Stimulated activated CD4-positive, alpha-beta T cell treated with anti-CD3 and anti-CD28 coated beads, Interleukin-12 subunit alpha, Interleukin-12 subunit beta, amount 100 ng/mL, for 24 hours (primary cell): ENCODE measurements at places on chromosomes 6 and 20.

DNA sequence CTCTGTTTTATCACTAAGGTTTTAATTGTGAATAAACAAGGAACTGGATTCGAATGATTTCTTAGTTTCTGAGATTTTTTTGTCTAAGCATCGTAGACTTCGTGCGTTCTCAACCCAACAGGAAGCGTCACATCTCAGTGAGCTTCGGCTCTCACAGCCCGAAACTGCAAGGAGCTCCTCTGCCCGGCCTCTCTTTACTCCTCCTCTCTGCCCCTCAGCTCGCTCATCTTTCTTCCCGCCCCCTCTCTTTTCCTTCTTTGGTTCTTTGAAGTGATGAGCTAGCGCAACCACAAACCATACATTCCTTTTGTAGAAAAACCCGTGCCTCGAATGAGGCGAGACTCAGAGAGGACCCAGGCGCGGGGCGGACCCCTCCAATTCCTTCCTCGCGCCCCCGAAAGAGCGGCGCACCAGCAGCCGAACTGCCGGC is 480 bp upstream of the NT5E start:
- no peak for DNase-seq

- DNase-seq, result no peak
Measured at GRCh38 chr6:22027040-22027725, 269.7 kb downstream of the PRL start.

- DNase-seq, result no peak
Measured at GRCh38 chr6:845566-845965, 152.6 kb upstream of the EXOC2 start.

- no peak for DNase-seq
Measured at GRCh38 chr6:170404697-170405096, 98.1 kb downstream of the FAM120B start.

GRCh38 chr20:46991880-46992639 is 97.4 kb downstream of the EYA2 start:
- no peak for DNase-seq

GRCh38 chr6:105192707-105193465 is 13.1 kb upstream of the POPDC3 start:
- no peak for DNase-seq

GRCh38 chr20:22626496-22626895 is 42.1 kb upstream of the FOXA2 start:
- no peak for DNase-seq

DNA sequence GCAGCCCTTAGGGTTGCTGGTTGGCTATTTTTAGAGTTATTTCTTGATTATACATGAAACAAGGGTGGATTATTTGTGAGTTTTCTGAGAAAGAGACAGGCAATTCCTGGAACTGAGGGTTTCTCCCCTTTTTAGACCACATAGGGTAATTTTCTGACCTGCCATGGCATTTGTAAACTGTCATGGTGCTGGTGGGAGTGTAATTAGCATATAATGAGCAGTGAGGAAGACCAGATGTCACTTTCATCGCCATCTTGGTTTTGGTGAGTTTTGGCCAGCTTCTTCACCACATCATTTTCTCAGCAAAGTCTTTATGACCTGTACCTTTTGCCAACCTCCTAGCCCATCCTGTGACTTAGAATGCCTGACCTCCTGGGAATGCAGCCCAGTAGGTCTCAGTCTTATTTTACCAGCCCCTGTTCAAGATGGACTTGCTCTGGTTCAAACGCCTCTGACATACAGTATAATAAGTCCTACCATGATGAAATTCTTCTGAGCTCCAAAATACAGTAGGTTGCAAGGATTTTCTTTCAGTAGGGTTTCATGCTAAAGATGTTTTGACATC is 117.1 kb downstream of the ISM1 start:
- DNase-seq, result no peak

- DNase-seq, result no peak
Measured at GRCh38 chr6:168712993-168713392, 272.0 kb downstream of the SMOC2 start.

DNA sequence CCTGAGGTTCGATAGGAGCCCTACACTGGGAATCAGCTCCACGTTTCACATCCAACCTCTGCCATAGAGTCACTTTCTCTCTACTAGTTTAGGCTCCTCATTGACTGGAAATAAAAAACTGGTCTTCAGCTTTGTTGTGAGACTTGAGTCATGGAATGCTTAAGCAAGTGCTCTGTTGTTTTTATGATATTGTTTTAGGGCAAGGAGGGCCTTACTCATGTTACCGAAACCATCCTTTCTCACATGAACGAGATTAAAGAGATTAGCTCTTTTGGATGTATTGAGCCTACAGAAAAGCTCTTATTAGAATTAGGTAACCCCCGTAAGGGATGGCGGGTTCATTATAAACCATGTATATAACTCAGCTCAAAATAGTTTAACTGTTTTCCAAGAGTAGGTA is 6.9 kb upstream of the MOCS1 start:
- no peak for DNase-seq

GRCh38 chr6:156279261-156279969 is 497.8 kb upstream of the ARID1B start:
- no peak for DNase-seq

DNA sequence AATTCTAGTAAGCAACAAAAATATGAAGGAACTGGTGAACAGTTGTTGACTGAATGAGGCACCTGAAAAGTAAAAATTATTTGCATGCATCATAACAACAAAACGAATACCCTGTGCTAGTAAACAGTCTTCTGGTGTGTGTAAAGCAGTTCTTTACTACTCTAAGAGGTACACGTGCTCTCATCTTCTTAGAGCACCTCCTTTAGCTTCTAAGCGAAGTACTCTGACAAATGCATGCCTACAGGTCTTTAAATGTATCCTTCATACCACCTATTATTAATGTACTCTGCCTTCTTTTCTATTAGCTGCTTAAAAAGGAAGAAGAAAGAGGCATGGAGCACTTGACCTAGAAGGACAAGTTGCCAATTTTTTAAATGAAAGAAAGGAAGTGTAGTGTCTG is 32.2 kb upstream of the MYB start:
- no peak for DNase-seq

- no peak for DNase-seq
Measured at GRCh38 chr6:100724696-100725095, 156.4 kb downstream of the ASCC3 start.

GRCh38 chr6:122726649-122727048 is 52.9 kb upstream of the FABP7 start:
- no peak for DNase-seq

- no peak for DNase-seq
Measured at GRCh38 chr6:148761527-148762011, 14.7 kb downstream of the UST start.

DNA sequence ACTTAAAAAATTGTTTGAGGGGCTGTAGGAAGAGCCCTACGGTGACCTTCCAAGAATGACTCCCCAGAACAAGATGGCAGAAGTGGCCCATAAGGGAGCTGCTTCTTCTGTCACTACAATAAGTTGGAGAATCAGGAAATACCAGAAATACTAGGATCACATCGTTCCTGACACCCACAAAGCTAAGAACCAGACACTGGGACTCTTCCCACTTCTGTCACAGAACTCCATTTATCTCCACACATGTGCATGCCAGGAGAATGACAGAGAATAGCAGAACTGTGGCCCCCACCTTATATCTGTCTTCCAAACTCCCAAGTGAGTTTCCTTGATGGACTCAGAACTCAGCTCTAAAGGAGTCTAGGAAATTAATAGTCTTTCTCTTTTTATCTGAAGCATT is 54.6 kb upstream of the UBR2 start:
- DNase-seq, result no peak

GRCh38 chr6:81787313-81788068 is 35.0 kb upstream of the TENT5A start:
- no peak for DNase-seq

- DNase-seq, result no peak
Measured at GRCh38 chr6:54071821-54072340, 39.4 kb upstream of the MLIP start.

DNA sequence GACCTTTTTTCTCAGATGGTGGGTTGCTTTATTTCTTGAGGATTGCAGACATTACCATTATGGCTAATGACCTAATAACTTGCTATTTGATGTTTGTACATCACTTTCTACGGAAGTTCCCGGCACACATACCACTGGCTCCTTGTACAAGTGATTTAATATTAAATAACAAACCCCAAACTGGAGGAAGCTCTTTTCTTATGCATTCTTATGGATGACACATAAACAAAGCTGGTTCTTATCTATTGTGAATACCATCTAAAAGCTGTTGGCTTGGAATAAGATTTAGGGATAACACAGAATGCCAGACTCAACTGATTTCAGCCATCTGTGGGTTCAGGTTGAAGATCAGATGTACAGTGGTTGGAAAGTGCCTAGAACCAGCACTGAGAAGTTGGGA is 272.6 kb downstream of the TSHZ2 start:
- DNase-seq, result no peak

- DNase-seq, result no peak
Measured at GRCh38 chr6:52251113-52251512, 6.8 kb upstream of the IL17F start.

DNA sequence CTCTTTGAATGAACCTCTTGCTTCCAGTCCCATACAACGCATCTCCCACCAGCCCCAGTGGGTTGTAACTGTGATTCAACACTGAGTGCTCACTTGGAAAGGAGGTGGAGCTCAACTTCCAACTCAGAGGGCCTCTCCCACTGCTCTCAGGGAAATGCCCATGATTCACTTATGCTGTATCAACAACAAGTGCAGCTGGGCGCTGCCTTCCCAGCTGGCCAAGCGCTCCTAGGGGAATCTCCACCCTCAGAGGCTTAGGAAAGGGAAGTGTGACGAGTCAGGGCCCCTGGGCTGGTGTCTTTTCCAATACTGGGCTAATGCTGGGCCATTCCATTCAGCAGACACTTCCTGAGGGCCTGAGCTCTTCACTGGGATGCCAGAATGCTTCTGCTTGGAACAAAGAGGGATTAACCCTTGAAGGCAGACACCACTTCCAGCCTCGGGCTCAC is 8.1 kb upstream of the OCSTAMP start:
- peak; percentile 24 for DNase-seq

DNA sequence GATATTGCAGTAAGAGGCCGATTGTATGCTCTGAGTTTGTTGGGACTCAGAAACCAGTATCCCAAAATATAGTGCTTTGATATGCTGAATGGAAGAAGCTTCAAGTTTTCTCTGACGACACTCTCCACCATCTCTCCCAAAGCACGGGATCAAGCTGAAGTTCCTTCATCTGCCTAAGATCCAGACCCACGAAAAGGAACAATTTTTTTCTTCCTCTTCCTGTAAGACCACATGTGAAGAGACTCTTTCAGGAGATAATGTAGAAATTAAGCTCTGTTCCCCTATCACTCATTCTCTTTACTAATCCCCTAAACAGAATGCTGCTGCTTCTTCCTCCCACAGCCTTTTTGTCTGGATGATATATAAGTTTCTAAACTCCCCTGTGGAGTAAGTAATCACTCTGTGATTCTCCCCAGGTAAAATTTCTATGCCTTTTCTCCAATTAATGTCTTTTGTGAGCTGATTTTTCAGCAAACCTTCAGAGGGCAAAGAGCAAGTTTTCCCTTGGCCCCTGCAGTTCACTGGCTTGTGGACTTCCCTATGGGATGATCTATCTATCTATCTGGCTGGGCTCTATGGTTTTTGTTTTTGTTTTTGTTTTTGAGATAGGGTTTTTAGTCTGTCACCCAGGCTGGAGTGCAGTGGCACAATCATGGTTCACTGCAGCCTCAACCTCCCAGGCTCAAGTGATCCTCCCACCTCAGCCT is 13.5 kb upstream of the PNRC1 start:
- no peak for DNase-seq

- DNase-seq, result no peak
Measured at GRCh38 chr6:157157258-157157657, 166.1 kb downstream of the TMEM242 start.

DNA sequence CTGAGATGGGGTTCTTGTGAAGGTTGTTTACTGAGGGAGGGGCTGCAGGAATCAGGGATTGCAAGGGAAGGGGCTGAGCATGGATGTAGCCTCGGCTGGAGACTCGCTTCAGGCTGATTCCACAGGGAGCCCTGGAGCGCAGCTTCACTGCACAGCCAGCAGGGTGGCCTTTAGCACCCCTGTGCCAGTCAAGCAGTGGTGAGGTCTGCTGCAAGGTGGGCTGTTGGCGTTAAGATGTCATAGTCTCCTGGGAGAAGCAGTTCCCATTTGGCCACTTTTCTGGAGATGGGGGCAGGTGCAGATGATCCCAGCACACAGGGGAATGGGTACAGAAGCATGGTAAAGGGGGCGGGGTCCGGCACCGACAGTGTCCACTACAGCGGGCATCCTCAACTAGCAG is 126.3 kb downstream of the TOX2 start:
- DNase-seq, result no peak
